Mesothelial cell of epicardium (in vitro differentiated cells): ENCODE measurements at places on chromosomes 6 and 20.

DNA sequence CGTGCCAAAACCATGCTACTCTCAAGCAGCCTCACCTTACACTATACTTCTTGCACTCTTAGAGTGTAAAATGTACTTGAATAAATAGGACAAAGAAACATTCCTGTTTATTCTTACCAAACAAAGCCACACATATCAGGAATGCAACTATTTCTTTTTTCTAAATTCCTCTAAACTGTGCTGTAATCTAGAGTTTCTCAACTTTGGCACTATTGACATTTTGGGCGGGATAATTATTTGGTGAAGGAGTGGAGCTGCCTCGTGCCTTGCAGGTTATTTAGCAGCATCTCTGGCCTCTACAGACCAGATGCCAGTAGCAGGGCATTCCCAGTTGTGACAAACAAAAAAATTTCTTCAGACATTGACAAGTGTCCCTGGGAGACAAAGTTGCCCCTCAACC, 86.9 kb downstream of the PHACTR1 start:
- DNase-seq = no peak

DNA sequence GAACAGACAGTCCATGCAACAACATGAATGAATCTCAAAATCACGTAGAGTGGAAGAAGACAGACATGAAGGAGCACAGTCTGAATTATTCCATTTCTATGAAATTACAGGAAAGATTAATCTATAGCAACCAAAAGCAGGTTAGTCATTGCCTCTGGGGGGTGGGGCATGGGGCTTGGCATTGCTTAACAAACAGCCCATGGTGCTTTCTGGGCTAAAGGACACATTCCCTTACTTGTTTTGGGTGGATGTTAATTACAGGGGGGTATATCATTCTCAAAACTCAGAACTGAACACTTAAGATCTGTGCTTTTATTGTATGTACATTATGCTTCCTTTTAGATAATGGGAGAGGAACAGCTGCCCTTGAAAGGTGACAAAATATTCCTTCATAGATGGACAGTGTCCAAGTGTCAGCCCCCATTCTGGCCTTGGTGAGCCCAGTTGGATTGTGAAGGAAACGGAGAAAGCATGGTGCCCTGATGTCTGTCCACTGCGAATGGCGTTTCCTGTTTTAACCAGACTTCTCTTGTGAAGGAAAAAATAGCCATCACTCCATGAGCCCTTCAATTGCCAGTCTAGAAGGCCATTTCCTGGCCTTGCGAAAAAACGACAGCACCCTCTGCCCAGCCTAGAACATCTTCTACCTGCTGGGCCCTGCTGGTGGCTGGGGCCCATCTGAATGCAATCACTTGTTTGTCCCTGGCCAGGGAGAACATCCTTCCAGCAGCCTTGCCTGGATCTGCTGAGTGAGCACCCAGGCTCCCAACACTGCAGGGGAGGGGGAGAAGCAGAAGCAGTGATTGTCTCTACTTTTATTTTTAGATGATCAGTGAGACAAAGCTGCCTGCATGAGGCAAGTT, 179.7 kb downstream of the BCAS1 start:
- no peak for DNase-seq

GRCh38 chr20:23646106-23646873, 8.5 kb upstream of the CST3 start:
- DNase-seq = no peak

DNA sequence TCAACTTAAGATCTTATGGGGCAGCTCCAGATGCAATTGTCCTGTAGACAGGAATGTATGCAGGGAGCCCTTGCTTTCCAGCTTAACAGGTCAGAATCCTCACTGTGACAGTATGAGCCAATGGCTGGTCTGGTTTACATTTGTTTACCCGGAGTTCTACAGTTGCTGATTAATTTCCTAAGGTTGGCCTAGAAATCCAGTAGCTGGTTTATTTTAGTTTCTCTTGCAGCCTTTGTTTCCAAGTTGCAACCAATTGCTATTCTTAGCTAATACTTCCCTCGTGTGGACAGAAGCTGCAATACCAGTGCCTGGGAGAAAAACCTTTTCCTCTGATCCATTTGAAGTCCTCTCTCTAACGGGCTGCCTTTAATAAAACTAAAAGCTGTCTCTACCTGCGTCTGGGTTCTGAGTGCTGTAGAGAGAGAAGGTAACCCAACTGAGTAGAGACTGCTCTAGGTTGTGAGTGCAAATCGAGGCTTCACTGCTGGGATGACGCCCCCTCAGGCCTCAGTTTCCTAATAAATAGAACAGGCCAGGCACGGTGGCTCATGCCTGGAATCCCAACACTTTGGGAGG, 45.9 kb downstream of the ZNF217 start:
- DNase-seq = peak; percentile 42

GRCh38 chr6:7139835-7140470, 32.2 kb downstream of the RREB1 start:
- DNase-seq = no peak

DNA sequence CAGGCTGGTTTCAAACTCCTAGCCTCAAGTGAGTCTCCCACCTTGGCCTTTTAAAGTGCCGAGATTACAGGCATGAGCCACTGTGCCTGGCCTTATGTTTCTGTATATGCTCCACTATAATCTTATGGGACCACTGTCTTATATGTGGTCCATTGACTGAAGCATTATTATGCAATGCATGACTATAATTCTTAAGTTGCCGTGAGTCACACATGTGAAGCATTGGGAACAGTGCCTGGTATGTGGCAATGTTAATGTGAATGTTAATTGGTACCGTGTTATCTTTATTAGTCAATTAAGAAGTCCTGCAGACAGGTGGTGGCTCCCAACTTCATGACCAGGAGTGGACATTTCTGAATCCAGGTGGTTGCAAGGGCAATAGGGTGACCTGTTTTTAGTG, 14.7 kb upstream of the ASXL1 start:
- DNase-seq = no peak

GRCh38 chr6:94349227-94349626, 929.9 kb upstream of the EPHA7 start:
- DNase-seq = no peak

DNA sequence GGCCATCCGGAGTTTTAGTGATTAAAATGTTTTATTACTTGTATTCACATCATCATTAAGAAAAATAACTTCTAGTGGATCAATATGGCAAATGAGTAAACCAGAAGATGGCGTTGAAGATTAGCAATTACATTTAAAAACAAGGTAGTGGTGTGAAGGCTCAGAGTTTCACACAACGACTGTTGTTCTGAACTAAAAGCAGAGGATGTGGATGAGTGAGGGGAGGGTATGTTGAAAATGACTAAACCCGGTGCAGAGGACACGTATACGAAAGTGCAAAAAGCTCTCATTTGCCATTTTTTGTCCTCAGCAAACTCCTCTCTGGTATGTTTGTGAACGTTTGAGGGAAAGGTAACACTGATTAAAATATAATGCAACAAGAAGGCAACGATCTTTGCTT, 1.9 kb upstream of the IRF4 start:
- DNase-seq = no peak

DNA sequence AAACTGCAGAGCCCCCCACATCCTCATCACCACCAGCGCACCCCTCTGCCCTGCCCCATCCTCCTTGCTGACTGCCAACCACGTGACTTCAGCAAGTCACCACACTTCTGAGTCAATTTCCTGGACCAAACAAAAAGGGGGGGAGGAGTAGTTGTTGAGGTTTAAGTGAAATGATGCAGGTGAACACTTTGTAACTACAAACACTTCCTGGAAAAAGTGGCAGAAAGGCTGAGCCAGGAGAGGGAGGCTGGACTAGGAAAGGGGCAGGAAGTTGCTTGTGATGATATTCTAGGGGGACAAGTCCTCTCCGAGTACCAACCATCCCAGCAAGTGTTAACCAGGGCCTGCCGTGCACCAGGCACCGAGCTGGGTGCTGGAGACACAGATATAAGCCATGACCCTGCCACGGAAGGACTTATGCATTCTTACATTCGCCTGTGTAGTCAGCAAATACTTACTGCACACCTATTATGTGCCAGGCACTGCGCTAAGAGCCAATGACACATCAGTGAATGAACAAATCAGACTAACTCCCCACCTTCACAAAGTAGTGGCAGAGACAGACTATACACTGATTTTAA, 67.3 kb downstream of the PREX1 start:
- no peak for DNase-seq
